Sigmoid colon (tissue), 7 donors: ENCODE measurements at places on chromosomes 3 and 15. TPM values are rescaled to one million over a fixed set of nuclear protein-coding genes. Genes with fewer than 3 reads are reported as not detected.

U2SURP gene
- 68.3 TPM for total RNA-seq

MELTF gene
- total RNA-seq, result 3.6 TPM

TM6SF1 gene
- total RNA-seq, result 2.6 TPM

DNA sequence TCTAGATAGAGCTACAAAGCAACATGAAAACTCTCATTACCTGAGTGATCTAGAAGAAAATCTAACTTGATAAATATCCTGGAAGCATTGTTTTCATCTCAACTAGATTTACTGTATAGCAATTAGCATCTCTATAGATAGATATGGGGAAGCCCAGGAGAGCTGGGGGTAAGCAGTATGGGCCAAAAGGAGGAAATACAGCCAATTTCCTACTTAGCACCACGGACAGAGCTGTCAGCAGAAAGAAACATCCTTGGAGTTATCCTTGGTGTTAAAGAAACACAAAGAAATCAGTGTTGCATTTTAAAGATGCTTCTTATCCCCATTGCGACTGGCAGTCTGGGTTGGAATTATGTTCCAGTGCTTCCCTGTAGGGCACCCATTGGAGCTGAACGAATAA is 126.2 kb downstream of the TIGIT start:
- H3K36me3 ChIP-seq, result no peaks in the 10 kb centered on the region
- peaks cover 11% of the 10 kb centered on the region for H3K4me1 ChIP-seq
- H3K27me3 ChIP-seq, result no peaks in the 10 kb centered on the region
- no peak overlapping the region for H3K4me3 ChIP-seq

DNA sequence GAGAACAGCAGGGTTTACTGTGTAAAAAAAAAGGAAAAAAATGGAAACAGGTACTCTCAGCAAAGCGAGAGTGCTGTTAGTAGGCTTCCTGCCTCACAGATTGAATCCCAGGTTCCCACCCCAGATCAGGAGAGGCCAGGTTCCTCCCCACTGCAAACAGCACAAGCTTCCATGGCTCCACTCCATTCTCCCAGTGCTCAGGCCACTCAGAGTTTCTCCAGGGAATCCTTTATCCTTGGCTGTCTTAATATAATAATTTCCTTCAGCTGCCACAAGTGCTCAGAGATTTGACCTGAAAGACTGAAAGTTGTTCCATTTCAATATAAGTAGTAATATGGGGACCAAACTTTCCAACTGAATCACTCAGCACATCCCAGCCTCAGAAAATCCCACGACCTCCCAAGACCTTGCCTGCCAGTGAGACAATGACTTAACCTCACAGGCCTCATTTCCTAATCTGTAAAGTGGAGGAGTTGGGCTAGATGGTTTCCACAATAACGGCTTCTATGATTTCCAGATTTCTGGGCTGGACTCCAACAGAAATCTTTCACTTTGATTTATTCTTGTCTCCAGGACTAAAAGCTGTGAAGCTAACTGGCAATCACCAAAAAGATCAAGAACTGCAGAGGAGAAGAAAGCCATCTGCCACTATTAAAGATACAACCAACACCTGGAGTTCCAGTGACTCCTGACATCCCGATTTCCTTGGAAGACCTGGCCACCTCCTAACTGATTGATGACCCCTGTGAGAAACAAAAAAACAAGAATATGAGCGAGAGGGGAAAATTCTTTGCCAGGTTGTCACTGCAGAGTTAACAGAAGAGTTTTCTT is 289.5 kb downstream of the NEK10 start:
- H3K36me3 ChIP-seq, result no peaks in the 10 kb centered on the region
- no peaks in the 10 kb centered on the region for H3K27me3 ChIP-seq
- DNase-seq, result no peak

DNA sequence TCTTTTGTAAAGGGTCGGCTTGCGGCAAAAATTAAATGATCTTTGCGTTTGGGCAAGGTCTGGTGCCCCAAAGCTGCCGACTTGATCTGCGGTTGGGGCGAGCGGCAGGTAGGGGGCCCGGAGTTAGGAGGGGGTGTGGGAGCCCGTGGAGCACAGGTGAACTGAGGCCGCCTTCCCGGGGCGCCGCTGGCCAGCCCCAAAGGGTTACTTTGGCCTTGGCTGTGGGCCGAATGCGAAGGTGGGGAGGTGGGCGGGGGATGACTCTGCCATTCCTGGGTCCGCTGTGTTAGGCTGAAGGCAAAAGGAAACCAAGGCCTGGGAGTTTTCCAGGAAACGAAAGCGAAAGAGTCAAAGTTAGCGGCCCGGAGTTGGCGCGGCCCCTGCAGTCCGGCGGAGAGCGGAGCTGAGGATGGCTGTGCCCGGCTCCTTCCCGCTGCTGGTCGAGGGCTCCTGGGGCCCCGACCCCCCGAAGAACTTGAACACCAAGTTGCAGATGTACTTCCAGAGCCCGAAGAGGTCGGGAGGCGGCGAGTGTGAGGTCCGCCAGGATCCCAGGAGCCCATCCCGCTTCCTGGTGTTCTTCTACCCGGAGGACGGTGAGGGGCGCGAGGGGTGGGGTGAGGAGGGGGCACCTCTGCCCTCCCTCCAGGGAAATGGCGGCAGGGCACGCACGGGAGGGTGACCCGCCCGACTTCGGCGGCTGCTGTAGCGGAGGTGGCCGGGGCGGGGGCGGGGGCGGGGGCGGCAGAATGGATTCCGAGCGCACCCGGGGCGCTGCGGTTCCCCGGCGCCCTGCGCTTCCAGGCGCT is at the start of gene PARP14:
Gene PARP14 (plus strand): TSS at position 365 of the 809 bp plus-strand sequence. CDS start 45 bp downstream, at position 410.
- H3K4me3 ChIP-seq, result peak within 1 kb of the TSS; percentile 80
- H3K36me3 ChIP-seq, result no peaks in the 10 kb centered on the region
- H3K4me1 ChIP-seq, result no peaks in the 10 kb centered on the region
- no peaks in the 10 kb centered on the region for H3K27me3 ChIP-seq
- peak within 1 kb of the TSS; percentile 97 for H3K27ac ChIP-seq

GRCh38 chr3:183698756-183699155 is 1.2 kb downstream of the YEATS2 start:
- H3K27me3 ChIP-seq, result no peaks in the 10 kb centered on the region
- no peak for DNase-seq
- H3K27ac ChIP-seq, result peak overlapping the region; percentile 97
- peak overlapping the region; percentile 88 for H3K4me3 ChIP-seq
- peaks cover 13% of the 10 kb centered on the region for H3K4me1 ChIP-seq

- no peaks in the 10 kb centered on the region for H3K27me3 ChIP-seq
- H3K4me3 ChIP-seq, result no peak overlapping the region
- H3K4me1 ChIP-seq, result no peaks in the 10 kb centered on the region
- no peaks in the 10 kb centered on the region for H3K36me3 ChIP-seq
- H3K27ac ChIP-seq, result no peak overlapping the region
- no peak for DNase-seq
These were observed 11.8 kb downstream of the PARP15 start for GRCh38 chr3:122589297-122589696.
